ENCODE measurements at places on chromosomes 6 and 20. TPM values are rescaled to one million over a fixed set of nuclear protein-coding genes. Genes with fewer than 3 reads are reported as not detected.

The SDCBP2 gene
- total RNA-seq: 2.2 TPM

- no peak for DNase-seq
Observed at GRCh38 chr6:148389086-148389485, 46.4 kb downstream of the SASH1 start.

The SIM1 gene
- not detected for total RNA-seq

The PPIL6 gene
- total RNA-seq: 14.5 TPM

The SYCP2L gene
- total RNA-seq: 4.7 TPM

Measured in cerebellum (tissue), 4 donors.